ENCODE measurements at places on chromosomes 5 and 9. TPM values are rescaled to one million over a fixed set of nuclear protein-coding genes. Genes with fewer than 3 reads are reported as not detected.

The ZNF608 gene
- 19.5 TPM for total RNA-seq

The CCDC183 gene
- total RNA-seq, result 0.84 TPM

The PTPRD gene
- 67.2 TPM for total RNA-seq

The DOLPP1 gene
- total RNA-seq, result 7.5 TPM

The MTX3 gene
- total RNA-seq, result 15.7 TPM

The PCDHB10 gene
- total RNA-seq, result 2.1 TPM

The PDLIM4 gene
- total RNA-seq, result 29.7 TPM

The TAF1L gene
- total RNA-seq, result under 0.01 TPM

The PALM2AKAP2 gene
- total RNA-seq, result 25.9 TPM

The KIF4B gene
- total RNA-seq, result under 0.01 TPM

The OR1B1 gene
- total RNA-seq, result not detected

The RFESD gene
- total RNA-seq, result 3.9 TPM

The CDKN2B-AS1 gene
- 0.18 TPM for total RNA-seq

The DAPK1 gene
- 18.8 TPM for total RNA-seq

The TMC1 gene
- 0.49 TPM for total RNA-seq

The RAI14 gene
- total RNA-seq, result 25.7 TPM

The KIAA0825 gene
- 5.6 TPM for total RNA-seq

The C8G gene
- 0.58 TPM for total RNA-seq

The GABRA6 gene
- total RNA-seq, result not detected

The RAB24 gene
- total RNA-seq, result 15.1 TPM

The NR4A3 gene
- total RNA-seq, result 0.58 TPM

The DOCK8 gene
- 3.2 TPM for total RNA-seq

The RANBP17 gene
- total RNA-seq, result 21.3 TPM

The FCN2 gene
- total RNA-seq, result 0.18 TPM

The PHYKPL gene
- total RNA-seq, result 42.2 TPM

The NDUFS4 gene
- 192 TPM for total RNA-seq

The CBY3 gene
- not detected for total RNA-seq

The FANCC gene
- total RNA-seq, result 9.8 TPM

The MEF2C gene
- total RNA-seq, result 805 TPM

The GABRG2 gene
- not detected for total RNA-seq

The SLC6A7 gene
- 0.35 TPM for total RNA-seq

The SLC34A1 gene
- total RNA-seq, result not detected

The PFN3 gene
- total RNA-seq, result not detected

The NMUR2 gene
- 0.18 TPM for total RNA-seq

The MEIKIN gene
- total RNA-seq, result not detected

The SLC9A3 gene
- total RNA-seq, result 1.2 TPM

The EQTN gene
- total RNA-seq, result 0.13 TPM

The TICAM2 gene
- total RNA-seq, result 3.3 TPM

The CARTPT gene
- total RNA-seq, result not detected

The ERBIN gene
- 53.5 TPM for total RNA-seq

All from muscle of leg (tissue), 16 donors.